ENCODE measurements at places on chromosomes 11 and 22.
A peak's percentile ranks its signal among the peaks of the same experiment; 100 is the strongest.

GRCh38 chr11:87127101-87127500, 89.4 kb downstream of the TMEM135 start:
- DNase-seq = no peak

DNA sequence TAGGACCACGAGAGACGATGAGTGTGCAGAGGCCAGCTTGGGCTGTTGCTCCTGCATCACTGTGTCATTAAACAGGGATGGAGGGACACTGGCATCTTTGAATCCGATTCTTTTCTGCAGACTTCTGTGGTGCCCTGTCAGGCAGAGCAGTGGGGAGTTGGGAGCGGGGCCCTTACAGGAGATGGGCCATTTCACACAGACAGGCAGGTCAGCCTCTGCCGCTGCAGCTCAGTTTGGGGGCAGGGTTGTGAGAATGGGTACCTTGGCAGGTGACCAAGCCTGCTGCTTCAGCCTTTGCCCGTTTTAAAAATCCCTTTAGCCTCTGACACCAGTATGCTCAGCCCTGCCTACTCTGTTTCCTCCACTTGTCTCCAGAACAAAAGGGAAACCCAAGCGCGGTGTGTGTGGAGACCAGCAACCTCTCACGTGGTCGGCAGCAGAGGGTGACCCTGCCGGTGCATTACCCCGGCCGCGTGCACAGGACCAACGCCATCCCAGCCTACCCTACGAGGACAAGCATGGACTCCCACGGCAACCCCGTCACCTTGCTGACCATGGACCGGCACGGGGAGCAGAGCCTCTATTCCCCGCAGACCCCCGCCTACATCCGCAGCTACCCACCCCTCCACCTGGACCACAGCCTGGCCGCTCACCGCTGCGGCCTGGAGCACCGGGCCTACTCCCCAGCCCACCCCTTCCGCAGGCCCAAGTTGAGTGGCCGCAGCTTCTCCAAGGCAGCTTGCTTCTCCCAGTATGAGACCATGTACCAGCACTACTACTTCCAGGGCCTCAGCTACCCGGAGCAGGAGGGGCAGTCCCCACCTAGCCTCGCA, 12.6 kb downstream of the C22orf31 start:
- DNase-seq = no peak

- DNase-seq = no peak
These were observed 66.6 kb downstream of the GALNT18 start for GRCh38 chr11:11555208-11555607.

GRCh38 chr11:12163181-12163941, 53.0 kb downstream of the MICAL2 start:
- no peak for DNase-seq

GRCh38 chr11:99098258-99098657, 77.5 kb downstream of the CNTN5 start:
- DNase-seq = no peak

GRCh38 chr11:89443361-89444322, 47.5 kb downstream of the NOX4 start:
- DNase-seq = no peak

- DNase-seq = no peak
These were observed 65.5 kb upstream of the CHORDC1 start for GRCh38 chr11:90288212-90288821.

- no peak for DNase-seq
These were observed 23.5 kb downstream of the UBE2L3 start for GRCh38 chr22:21590809-21591641.

- DNase-seq = no peak
These were observed 819 bp upstream of the KCNQ1OT1 start for GRCh38 chr11:2700415-2701211.

GRCh38 chr22:23245045-23245798, 64.9 kb downstream of the BCR start:
- DNase-seq = no peak

- DNase-seq = peak; percentile 22
These were observed 28.7 kb downstream of the CHRDL2 start for GRCh38 chr11:74702383-74703007.

GRCh38 chr22:24175160-24175808, 6.0 kb upstream of the SUSD2 start:
- DNase-seq = peak; percentile 34

DNA sequence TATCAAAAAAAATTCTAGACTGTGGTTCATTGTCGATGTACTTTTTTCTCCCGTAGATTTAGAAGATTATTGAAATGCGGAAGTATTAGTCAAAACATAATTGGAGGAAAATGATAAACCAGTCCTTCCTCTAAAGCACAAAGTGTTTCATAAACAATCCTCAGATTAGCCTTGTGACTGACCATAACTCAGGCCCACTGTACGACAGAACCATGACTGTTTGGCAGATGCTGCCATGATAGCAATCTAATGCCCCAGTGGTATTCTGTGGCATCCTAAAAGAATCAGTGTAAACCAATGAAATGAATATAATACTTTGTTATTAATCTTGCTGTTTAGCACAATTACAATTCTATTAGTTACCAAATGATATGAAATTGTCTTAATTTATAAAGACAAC, 127.0 kb upstream of the CTSC start:
- no peak for DNase-seq

- no peak for DNase-seq
These were observed 97.9 kb upstream of the CD44 start for GRCh38 chr11:35041070-35041554.

DNA sequence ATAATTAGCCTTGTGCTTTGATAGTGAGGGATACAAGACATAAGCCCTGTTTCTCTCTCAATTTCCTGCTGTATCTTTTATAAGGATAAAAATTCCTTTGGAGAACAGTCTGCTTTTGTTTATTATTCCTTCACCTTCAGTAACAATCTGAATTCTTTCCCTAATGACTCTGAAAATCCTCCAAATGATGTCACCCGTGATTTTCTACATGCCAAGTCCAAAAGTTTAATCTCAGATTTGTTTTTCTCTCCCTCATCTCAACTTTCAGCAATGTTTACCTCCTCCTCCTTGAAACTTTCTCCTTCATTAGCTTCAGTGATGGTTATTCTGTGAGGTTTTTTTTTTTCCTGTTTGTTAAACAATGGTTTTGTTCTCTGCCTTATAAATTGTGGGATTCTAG, 2.2 kb downstream of the OR51E2 start:
- no peak for DNase-seq

DNA sequence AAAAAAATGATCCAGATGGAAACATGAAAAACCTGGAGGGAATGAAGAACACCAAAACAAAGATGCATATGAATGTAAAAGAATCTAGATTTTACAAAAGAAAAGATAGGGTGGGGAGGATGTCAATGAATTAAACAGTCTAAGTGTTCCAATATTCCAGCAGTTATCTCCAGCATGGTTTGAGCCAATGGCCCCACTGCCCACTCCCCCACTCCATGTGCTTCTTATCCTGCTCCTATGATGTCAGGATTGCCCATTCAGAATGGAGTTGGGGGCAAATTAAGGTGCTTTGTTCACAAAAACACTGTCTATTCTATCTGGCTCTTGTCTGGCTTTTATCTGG, 1.2 kb upstream of the OR52K1 start:
- no peak for DNase-seq

- no peak for DNase-seq
These were observed 620 bp downstream of the EFEMP2 start for GRCh38 chr11:65871811-65872548.

DNA sequence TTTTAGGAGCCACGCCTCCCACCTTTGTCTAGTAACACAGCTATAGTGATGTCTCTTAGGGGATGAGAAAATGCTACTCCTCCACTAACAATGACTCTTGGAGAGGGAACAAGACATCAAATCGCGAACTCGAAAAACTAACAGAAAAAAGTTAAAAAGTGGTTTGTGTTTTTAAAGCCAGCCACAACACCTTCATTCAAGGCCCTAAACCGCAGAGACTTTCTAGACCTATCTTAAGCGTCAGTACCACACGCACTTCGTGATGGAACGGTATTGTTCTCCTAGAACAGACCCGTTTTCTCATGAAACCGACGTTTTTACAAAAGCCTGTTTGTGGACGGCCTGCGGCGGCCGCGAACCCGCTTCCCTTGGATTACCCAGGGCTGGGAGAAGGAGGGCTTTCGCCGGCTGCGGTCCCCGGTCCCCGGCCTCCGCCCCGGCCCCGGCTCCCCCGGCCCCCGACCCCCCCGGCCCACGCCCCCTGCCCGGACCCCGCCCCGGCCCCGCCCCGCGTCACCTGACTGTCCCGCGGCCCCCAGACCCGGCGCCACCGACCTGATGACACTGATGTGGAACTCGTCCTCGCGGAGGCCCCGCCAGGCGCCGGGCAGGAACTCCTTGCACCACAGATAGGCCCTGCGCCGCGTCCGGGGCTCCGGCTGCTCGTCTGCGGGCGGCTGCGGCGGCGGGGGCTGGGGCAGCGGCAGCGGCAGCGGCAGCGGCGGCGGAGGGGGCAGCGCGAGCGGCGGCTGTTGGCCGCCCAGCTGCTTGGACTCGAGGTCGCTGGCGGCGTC, 718 bp downstream of the CHKA start:
- DNase-seq = peak; percentile 18

GRCh38 chr11:61367406-61367805, 5.2 kb downstream of the TMEM138 start:
- DNase-seq = no peak

- DNase-seq = no peak
These were observed 19.4 kb upstream of the CCDC179 start for GRCh38 chr11:22879630-22880029.

- no peak for DNase-seq
These were observed 343.8 kb upstream of the ANO3 start for GRCh38 chr11:25988178-25988577.

GRCh38 chr11:33479231-33479630, 221.4 kb downstream of the C11orf91 start:
- no peak for DNase-seq

GRCh38 chr11:9838229-9838628, 174.4 kb downstream of the SWAP70 start:
- no peak for DNase-seq

DNA sequence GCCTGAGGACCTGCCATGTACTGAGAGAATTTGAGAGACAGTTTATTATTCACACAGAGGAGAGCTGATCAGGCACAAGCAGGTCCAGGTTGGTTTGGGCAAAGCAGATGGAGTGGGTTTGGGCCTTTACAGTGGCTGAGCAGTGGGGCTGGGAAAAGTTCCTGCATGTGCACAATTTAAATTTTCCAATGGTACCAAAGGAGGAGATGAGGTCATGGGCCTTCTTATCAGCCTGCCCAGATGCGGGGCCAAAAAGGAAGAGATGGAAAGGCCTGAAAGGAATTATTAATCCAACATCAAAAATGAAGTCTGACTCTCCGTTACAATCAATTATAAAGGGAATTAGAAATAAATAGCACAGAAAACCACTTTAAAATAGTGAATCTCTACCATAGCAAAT, 367.6 kb downstream of the TMEM135 start:
- no peak for DNase-seq

DNA sequence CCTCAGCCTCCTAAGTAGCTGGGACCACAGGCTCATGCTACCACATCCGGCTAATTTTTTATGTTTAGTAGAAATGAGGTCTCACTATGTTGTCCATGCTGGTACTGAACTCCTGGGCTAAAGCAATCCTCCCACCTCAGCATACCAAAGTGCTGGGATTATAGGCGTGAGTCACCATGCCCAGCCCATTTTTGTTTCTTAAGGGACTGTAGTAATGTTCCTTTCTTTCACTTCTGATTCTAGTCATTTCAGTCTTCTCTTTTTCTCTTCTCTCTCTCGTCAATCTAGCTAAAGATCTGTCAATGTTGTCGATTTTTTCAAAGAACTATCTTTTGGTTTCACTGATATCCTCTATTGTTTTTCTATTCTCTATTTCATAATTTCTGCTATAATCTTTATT, 111.0 kb upstream of the APOA1 start:
- no peak for DNase-seq

GRCh38 chr22:39240831-39241793, 3.7 kb downstream of the PDGFB start:
- DNase-seq = no peak

- DNase-seq = no peak
These were observed 390 bp upstream of the HTATIP2 start for GRCh38 chr11:20363149-20363499.

DNA sequence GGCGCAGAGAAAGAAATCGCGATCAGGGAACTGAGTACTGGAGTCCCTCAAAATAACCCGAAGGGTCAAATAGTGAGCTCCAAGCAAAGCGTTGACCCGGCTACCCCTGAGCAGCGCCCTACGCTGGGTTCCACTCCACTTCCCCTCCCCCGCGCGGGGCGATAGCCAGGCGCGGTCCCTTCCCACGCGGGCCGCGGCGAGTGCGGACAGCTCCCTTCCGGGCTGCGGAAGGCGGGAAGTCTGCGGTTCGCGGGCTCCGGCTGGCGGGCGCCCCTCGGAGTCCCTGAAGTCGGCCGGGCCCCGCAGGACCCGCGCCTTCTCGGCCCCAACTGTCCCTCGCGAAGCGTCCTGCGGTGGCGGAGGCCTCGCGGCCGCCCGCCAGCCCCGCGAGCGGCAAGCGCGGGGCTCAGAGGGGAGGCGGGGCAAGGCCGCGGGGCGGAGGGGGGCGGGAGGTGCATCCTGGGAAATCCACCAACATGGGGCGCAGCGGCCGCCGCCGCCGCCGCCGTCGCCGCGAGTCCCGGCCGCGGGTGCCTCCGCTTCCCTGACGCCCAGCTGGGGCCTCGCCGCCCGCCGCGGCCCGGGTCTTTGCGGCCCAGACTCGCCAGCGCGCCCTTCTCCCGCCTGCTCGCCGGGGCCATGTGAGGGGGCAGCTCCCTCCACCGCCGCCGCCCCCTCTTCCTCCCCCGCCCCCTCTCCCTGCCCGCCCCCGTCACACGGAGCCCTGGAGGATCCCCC, at the start of gene QSER1:
Gene QSER1 (plus strand): TSS at position 457 of the 738 bp plus-strand sequence. CDS start 315 bp downstream, outside the sequence.
- DNase-seq = peak; percentile 47

GRCh38 chr11:34505874-34506273, 7.7 kb downstream of the ELF5 start:
- DNase-seq = no peak

DNA sequence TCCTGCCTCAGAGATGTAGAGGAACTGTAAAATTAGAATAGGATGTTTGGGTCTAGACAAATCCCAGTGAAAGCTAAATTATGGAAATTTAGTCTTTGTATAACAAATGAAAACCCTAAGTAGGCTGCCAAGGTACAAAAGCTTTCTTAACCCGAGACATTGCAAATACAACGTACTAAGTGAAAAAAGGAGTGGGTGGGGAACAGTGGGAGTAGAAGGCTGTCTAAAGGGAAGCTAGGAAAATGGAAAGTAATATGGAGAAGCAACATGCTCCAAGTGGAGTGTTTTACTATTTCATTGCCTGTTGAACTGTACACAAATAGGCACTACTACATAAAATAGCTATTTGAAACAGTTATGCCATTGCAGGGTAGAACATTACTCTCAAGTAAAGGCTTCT, 6.8 kb upstream of the LIN7C start:
- no peak for DNase-seq

GRCh38 chr11:2798951-2799761, 86.4 kb downstream of the CDKN1C start:
- DNase-seq = peak; percentile 1

GRCh38 chr11:61168800-61169199, 7.6 kb upstream of the VPS37C start:
- DNase-seq = no peak

GRCh38 chr11:59766542-59767224, 11.5 kb downstream of the STX3 start:
- DNase-seq = no peak
